ENCODE measurements at places on chromosomes 7 and 10. TPM values are rescaled to one million over a fixed set of nuclear protein-coding genes. Genes with fewer than 3 reads are reported as not detected.

The IL15RA gene
- polyA plus RNA-seq: 2.6 TPM

GRCh38 chr10:10330418-10330817 is 687.3 kb upstream of the CELF2 start:
- DNase-seq: no peak

GRCh38 chr10:62732841-62733653 is 71.5 kb upstream of the ADO start:
- peak; percentile 95 for DNase-seq

DNA sequence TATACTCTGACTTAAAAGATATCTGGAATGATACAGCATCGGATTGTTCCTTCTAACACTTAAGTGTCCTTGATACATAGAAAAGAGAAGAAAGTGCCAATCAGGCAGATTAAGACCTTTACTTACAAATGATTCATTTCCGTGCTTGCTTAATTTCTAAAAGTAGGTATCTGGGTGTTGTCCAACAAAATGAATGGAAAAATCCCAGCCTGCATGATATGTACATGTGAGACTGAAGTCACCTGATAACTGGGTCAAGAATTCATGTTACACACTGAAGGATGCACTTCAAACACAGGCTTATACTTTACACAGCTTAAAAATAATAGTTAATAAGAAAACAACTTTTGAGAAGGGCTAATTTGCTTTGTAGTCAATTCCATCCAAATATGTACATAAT is 25.2 kb upstream of the PLXDC2 start:
- peak; percentile 25 for DNase-seq

GRCh38 chr10:128763588-128763987 is 637.4 kb upstream of the MKI67 start:
- no peak for DNase-seq

All from mammary epithelial cell (primary cell).